CD8-positive, alpha-beta memory T cell (primary cell): ENCODE measurements at places on chromosomes 6 and 20. TPM values are rescaled to one million over a fixed set of nuclear protein-coding genes. Genes with fewer than 3 reads are reported as not detected.

- no peak for DNase-seq
Measured at GRCh38 chr20:53910351-53911002, 159.9 kb downstream of the BCAS1 start.

DNA sequence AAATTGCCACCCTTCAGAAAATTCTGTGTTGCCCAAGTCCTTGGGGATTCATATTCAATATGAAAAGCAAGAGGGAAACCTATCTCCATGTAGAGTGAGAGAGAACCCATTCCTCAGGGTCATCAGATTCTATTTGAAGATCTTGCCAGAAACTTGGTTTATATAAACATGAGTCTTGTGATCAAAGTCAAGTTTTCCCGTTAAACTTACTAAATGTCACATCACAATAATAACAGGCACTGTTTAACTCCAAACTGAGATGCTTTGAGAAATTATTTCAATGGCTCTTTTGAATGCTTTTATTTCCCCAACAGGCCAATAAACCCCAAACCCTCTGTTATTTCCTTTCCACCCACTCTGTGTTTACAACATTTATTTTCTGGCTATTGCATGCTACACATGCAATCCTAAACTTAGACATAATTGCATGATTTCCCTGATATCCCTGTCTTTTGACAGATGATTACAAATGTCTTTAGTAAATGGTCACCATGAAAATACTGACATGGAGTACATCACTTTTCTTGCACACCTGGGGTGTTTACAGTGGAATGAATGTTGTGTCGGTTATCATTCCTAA lies 31.1 kb upstream of the SSTR4 start:
- DNase-seq, result no peak

GRCh38 chr6:57313711-57314471 lies 3.5 kb upstream of the PRIM2 start:
- no peak for DNase-seq

DNA sequence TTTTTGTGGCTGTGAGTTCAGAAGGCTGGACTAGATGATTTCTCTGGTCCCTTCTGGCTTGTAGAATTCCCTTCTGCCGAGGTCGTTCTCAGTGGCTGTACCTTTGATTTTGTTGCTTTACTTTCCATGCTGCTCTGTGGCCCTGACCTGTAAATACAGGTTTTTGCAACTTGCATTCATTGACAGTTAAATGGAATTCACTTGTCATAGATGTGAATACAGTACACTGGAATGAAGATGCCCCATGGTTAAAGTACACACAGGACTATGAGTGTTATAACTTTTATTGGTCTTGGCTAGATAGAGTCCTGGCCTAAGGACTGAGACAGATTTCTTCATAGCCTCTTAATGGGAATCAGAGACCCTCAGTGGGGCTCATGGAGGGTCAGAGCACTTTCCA lies 12.9 kb upstream of the EFCAB8 start:
- DNase-seq, result no peak

GRCh38 chr6:131787766-131788712 lies 19.8 kb upstream of the ENPP1 start:
- DNase-seq, result no peak

Gene TMEM74B
- total RNA-seq, result not detected

Gene CLPSL1
- total RNA-seq, result not detected

Gene MAP7
- 0.51 TPM for total RNA-seq

Gene TAAR8
- not detected for total RNA-seq

Gene OR2J3
- not detected for total RNA-seq
